Astrocyte (in vitro differentiated cells and primary cell): ENCODE measurements at places on chromosomes 11 and 22.
A peak's percentile ranks its signal among the peaks of the same experiment; 100 is the strongest.

GRCh38 chr11:76728227-76728626 is 54.9 kb upstream of the TSKU start:
- no peak for DNase-seq

DNA sequence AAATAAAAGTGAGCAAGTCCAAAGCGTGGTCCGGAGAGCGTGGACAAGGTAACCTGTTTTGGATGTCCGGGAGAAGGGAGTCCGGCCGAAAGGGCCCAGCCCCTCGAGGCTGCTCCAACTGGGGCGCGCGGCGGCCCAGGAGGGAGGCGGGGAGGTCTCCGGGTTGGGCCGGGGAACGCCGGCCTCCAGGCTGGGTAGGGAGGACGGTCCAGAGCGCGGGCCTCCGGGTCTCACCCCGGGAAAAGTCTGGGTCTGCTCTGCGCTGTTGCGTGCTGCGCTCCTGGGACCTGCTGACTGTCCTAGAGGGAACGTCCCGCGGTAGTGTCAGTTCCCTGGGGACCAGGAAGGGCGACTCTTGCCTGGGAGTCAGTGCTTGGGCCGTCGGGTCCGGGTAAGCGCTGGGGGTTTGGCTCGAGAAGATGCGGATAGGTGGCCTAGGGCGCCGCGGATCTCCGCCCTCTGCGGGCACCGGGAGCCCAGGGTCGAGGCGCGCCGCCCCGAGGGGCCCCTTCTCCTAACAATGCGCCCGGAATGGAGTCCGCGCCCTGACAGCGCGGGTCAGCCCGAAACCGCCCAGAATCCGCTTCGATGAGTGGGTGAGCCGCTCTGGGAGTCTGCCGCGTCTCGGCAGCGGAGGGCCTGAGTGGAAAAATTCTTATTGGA is 988 bp upstream of the FLI1 start:
- DNase-seq = no peak

DNA sequence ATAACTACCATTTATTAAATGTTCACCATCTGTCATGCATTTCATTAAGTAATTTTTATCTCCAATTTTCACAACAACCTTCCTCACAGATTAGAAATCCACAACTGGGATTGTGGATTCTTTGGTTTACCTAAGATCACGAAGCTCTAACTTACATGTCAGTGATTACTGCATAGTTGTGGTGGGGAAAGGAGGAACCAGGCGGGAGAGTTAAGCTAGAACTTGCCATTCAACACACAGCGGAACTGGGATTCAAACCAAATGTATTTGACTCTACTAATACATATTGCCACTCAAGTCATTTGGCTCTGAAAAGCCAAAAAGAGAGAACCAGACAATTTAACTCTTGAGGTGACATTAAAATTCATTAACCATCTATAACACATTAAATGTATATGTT is 10.4 kb upstream of the LAYN start:
- peak; percentile 84 for DNase-seq

- DNase-seq = no peak
These were observed 3.9 kb downstream of the RASL10A start for GRCh38 chr22:29311464-29312217.

DNA sequence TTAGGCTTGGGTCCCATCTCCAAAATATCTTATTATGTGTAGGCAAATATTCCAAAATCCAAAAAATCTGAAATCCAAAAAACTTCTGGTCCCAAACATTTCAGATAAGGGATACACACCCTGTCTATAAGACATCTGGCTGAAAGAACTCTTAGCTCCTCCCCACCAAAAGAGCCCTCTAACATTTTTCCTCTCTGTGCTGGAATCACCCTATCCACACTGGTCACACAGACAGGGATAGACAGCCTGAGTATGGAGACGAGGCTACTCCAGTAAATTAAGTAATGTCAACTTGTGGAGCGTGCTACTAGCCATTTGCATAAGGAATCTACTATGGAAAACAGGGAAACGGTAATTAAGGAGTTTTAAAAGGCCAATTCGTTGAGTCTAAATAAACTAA is 24.9 kb downstream of the ATP6V1E1 start:
- DNase-seq = no peak
